ENCODE measurements at places on chromosomes 1 and 21.

DNA sequence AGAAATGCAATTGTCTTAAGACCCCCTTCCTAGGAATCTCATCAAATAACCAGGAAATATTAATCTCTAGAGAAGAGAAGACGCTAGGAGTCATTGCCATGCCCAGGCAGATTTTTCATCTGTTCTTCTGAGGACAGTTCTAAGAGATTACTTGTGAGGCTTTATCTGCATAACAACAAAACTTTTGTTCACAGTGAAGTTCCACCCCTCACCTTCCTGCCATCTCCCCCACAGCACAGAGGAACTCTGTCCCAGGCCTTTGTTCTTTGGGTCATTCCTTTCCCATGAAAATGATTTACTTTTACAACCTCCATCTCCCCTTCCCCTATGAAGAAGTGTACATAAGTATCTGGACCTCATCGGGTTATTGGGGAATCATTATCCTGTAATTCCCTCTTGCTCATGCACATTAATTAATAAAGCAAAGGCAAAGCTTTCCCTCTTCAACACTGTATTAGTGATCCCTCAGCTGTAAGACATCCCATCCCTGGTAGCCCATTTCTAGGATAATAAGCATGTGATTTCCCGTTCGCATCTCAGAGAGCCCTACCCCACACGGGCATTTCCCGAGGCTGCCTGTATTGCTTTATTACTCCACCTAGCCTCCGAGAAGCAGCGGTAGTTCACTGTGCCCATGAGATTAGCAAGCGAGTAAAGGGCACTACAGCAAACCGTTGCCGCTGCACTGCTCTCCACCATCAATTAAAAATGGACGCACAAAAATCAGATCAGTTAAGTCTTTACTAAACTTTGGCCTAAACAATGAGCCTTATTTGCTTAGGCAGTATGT, 384.4 kb upstream of the CAMK1G start:
- no peak for DNase-seq

DNA sequence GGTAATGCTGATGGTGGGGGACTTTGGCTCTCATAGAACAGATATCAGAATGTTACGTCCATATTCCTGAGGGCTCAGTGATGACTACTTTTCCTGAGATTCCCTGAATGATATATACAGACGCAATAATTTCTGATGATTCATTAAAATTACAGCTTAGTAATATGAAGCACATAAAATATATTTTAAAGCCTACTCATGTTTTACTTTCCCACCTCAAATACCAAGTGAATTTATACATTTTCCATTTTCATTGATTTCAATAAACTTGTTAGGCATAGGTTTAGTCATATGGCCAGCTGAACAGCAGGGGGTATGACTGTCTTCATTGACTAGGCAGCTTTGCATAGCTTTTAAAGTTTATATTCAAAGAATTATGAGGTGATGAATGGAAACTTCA, 26.2 kb upstream of the PDC start:
- DNase-seq: no peak

- no peak for DNase-seq
Measured at GRCh38 chr1:46677339-46677738, 5.7 kb downstream of the TEX38 start.

DNA sequence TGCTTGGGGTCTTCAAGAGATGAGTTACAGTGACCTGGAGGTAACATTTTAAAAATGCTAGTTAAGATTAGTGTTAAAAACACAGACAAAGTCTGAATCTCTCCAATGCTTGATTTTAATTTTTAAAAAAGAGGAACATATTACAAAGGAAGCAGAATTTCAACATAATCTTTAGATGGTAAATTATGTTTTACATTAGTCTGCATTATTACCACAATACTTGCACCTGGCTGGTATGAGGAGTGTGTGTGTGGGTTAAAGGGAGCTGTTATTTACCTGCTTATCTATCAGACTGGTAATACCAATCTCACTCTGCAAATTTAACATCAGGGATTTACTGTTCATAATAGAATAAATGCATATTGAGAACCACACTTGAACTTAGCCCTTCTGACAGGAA, 10.3 kb upstream of the KCNJ15 start:
- DNase-seq: no peak

DNA sequence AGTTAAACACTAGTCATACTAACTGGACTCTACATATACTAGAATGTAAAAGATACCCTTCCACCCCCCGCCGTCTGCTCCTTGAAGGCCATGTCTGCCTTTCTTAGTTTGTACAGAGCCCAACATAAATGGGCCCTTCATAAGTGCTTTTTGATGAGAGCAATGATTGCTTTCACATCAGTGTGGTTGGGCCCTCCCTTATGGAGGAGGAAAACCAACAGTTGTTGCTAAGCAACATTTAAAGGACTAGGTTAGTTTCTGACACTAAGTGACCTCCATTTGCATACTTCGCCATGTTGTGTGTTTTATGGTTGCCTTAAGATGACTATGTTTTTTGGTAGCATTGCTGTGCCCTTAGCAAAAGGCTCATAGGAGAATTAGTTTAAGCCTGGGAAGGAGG, 182.0 kb upstream of the SGIP1 start:
- no peak for DNase-seq

DNA sequence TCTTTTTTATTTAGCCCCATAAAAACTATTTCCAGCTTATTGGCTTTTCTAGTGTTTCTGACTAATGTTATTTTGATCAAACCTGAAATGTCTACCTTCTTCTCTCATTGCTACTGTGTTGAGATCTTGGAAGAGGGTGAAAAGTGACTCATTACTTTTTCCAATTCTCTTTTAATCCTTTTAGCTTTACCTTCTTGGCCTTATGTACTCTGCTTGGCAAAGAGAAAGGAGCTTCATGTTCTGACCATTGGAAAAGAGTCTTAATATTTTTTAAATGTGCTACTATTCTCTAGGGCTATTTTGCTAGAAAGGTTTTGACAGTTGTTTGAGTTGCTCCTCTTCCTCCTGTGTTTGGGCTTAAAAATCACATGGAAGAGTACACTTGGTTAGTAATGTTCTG, 97.8 kb upstream of the CHODL start:
- no peak for DNase-seq

DNA sequence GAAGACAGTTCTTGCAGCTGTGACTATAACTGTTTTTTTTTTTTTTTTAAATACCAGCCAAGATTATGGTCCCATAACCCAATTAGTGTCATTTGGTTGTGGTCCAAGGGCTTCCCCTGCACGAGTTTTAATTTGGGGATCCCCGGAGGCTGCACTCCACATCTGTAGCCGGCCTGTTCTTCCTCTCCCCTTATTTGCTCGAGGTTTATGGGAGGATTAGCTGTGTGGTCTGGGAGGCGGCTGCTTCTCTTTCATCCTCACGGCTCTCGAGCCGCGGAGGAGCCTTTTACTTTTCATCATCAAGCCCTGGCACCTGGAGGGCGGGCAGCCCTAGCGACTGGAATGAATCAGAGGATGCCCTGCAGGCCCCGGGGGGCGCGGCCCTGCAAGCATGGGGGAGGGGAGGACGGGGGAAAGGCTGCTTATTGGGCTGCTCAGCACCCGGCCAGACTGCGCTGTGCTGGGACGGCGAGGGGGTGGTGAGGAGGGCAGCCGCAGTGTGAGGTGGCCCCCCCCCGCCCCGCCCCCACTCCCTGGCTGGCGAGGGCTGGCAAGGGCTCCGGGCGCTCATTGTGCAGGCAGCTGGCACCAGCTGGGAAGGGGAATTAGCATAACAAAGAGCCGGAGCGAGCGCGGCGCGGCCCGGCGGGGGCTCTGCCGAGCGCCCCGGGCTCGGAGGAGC, 18.5 kb downstream of the SERTAD4 start:
- DNase-seq: no peak

DNA sequence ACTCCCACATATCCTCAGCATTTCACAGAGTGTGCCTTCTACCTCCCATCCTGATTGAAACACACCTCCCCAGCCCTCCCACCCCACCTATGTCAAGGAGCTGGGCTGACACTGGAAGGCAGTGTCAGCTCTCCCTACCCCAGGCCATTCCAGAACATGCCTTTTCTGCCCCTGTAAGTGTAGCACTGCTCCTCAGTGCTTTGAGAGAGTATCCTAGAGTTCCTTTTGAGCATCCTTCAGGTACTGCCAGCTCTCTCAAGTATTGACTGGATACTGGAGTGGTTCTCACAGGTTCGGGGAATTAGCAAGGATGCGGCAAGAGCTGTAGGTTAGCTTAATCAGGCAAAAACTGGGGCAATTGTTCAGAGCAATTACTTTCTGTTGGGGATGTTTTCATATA, 21.8 kb downstream of the C1orf116 start:
- DNase-seq: no peak

- DNase-seq: no peak
Measured at GRCh38 chr21:38806153-38806941, 618 bp downstream of the ETS2 start.

DNA sequence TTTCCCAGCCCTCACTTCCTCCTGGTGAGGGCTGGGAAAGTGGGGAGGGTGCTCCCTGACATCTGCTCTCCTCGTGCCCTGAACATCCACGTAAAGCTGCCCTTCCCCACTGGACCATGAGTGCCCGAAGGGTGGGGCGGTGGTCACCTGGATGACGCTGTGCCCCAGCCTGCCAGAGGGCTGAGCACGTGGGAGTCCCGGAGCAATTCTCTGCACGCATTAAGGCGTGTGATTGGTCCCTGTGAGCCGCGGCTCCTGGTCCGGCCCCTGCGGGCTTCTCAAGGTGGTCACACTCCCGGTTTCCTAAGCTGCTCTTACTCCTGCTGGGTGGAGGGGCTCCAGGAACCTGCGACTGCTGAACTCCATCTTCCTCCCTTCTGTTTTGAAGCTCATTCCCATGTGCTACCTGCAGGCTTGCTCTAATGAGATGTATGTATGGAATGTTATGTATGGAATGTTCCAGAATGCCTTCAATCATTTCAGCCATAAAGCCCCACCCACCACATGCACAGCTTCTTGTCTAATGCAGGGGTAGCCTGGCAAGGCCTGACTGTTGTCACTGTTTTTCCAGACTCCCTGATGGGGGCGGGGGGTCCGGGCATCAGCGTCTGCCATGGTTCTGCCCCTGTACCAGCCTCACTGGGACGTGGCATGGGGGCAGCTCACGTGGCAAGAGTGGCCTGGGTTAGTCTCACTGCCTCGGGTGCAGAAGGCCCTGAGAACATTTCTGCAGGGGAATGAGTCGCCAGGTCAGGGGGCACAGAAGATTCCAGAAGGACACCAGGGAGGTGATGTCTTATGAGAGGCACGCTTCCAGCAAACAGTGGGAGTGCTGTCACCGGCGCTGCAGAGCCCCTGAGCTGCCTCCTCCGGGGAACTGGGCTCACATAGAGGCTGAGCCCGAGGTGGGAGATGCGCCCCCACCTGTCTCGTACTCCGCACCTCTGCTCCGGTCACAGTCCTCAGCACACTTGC, 19.4 kb downstream of the KRTAP10-1 start:
- DNase-seq: no peak
